ENCODE measurements at places on chromosomes 5 and 9. TPM values are rescaled to one million over a fixed set of nuclear protein-coding genes. Genes with fewer than 3 reads are reported as not detected.

The ANKRD18A gene
- under 0.01 TPM for total RNA-seq

The SOWAHA gene
- total RNA-seq: under 0.01 TPM

The CCDC192 gene
- not detected for total RNA-seq

The TMEM171 gene
- total RNA-seq: not detected

The SPARC gene
- 1,314 TPM for total RNA-seq

The MSMP gene
- total RNA-seq: not detected

Data from skeletal muscle tissue (tissue), 5 donors.